ENCODE measurements at places on chromosomes 5 and 9. TPM values are rescaled to one million over a fixed set of nuclear protein-coding genes. Genes with fewer than 3 reads are reported as not detected.
A peak's percentile ranks its signal among the peaks of the same experiment; 100 is the strongest.

CKMT2 gene
- not detected for total RNA-seq

CD180 gene
- total RNA-seq: not detected

ZNF608 gene
- 37.5 TPM for total RNA-seq

TMEM252 gene
- total RNA-seq: not detected

PAEP gene
- total RNA-seq: not detected

PGM5 gene
- 0.21 TPM for total RNA-seq

LECT2 gene
- total RNA-seq: not detected

MVB12B gene
- 9.4 TPM for total RNA-seq

SPARC gene
- total RNA-seq: 228 TPM

ISCA1 gene
- total RNA-seq: 19.9 TPM

CDH9 gene
- total RNA-seq: 0.10 TPM

TXNDC8 gene
- total RNA-seq: not detected

PLPP7 gene
- 3.3 TPM for total RNA-seq

FOXD4 gene
- total RNA-seq: 0.23 TPM

TCERG1 gene
- 75.9 TPM for total RNA-seq

PKD2L2 gene
- not detected for total RNA-seq

LHX3 gene
- 0.13 TPM for total RNA-seq

MTAP gene
- total RNA-seq: 9.6 TPM

MZB1 gene
- 0.49 TPM for total RNA-seq

- no peak for DNase-seq
Observed at GRCh38 chr5:109945097-109945678, 255.5 kb downstream of the MAN2A1 start.

DNA sequence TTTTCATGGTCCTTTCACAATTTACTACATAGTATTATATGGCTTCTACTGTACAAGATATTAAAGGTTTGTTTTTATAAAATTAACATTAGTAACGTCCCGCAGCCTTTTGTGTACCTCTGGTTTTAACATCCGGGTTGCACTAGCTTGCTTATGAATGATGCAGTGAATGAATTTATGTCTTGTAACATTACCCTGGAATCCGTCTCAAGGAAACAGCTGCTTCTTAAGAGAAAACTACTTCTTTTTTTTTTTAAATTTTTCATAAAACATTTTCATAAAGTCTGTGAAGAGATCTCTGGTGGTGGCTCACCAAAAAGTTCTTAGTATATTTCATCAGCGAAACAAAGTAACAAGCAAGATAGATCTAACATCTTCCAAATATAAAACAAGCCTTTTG is 23.6 kb downstream of the MARCHF3 start:
- DNase-seq: no peak

DNA sequence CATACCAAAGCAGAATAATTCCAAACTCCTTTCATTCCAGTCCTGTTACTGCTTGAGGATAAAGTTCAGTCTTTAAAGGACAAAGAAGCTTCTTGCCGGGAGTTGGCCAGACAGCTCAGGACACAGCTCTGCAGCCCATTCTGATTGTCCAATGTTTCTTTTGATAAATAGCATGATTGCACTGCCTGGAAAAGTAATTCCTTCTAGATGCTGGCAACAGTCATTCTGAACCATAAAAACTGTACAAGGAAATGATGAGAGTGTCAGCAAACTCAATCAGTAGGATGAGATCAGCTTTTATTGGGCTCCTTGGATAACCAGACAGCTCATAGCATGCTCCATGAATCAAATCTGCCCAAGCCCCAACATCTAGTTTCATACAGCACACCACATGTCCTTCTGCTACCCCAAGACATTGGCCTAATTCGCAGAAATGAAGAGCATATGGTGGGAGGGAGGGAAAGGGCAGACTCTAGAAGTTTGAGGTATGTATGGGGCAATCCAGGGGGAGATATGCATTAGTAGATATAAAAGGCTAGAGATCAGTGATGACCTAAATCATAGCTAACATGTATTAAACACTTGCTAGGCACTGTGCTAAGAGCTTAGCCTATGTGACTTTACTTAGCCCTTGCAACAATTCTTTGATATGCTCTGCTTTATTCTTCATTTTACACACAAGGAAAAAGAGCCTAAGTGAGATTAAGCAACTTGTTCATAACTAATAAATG is 219.9 kb upstream of the NREP start:
- no peak for DNase-seq

DNA sequence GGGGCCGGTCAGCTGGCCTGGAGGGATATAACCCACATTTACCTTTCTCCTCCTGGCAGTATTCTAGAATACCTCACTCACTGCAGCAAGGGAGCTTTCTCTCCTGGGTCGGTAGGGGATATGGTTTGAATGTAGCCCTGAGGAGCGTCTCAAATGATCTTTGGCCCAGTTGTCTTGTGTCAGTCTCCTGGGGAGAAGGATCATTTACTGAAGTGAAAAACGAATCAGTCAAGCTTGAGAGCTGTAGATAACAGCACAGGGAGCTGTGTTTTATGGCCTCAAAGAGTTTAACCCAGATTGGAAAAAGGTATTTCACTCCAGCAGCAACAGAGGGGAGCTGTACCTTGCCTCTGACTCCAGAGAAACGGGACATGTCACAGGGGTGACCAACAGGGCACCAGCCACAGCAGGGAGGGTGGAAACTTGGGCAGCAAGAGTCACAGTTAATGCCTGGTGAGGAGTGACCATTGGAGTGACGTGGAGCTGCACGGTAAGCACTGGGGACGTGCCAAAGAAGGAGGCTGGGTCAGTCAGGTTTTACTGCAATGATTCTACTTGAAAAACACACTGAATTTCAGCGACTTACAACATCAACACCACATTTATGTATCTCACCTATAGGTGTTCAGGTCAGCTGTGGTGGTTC is 29.8 kb upstream of the ZFR start:
- DNase-seq: no peak

- no peak for DNase-seq
Observed at GRCh38 chr9:74672237-74672636, 175.1 kb downstream of the RORB start.

GRCh38 chr9:131899296-131900228 is 159.7 kb upstream of the RAPGEF1 start:
- no peak for DNase-seq

DNA sequence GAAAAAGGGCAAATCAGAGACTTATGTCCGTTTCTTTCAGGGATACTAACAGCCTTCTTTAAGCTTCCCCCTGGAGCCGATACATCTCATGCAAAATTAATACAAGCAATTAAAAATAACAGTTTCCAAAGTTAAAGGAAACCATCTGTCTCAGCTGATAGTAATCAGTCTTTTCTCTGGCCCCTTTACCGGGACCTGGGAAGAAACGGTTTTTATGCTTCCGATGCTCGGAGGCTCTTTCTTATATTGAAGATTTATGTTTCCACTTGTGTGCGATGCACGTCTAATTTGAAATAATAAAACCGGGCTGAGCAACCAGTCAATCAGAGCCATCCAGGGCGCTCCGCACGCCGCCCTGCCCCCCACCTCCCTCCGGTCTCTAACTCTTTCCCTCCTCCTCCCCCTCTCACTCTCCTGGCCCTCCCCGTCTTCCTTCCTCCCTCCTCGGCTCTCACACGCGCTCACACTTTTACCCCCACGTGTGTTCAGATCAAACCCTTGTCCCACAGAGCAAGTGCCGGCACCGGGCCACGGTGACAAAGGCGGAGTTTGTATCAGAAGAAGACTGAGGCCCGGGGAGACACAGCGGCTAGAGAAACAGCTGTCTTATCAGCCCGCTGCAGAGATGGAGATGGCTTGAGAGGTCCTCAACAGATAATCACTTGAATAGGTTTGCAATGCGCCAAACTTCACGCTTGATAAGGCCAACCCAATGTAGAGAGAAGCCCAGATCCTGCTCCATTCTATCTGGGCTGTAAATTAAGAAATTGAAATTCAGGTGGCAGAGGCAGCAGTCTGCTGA is 5.1 kb upstream of the ELAVL2 start:
- DNase-seq: no peak

DNA sequence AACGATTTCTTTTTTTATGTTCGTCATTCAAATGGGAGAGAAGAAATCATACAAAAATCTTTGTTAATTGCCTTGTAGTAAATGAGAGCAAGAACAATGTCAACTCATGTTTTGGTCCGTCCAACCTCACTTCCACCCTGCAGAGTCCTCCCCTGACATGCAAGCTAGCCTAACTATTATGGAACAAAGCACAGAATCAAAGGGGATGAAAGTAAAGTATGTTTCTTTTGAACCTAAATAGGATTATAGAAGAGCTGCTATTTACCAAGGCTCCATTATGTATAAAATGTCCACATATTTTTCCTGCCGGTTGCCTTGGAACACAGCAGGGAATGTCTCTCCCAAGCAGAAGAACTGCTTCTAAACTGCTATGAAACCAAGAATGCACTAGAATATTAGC is 161.1 kb downstream of the MRPS30 start:
- no peak for DNase-seq

- DNase-seq: peak; percentile 60
Observed at GRCh38 chr5:110738812-110739651, at the start of gene SLC25A46. Gene SLC25A46, plus strand, starts transcription at chr5:110739007. Its CDS starts 113 bp downstream, at chr5:110739120.

- no peak for DNase-seq
Observed at GRCh38 chr9:3884736-3885135, 358.9 kb upstream of the RFX3 start.

- DNase-seq: no peak
Observed at GRCh38 chr5:33507426-33507825, 66.7 kb downstream of the TARS1 start.

- DNase-seq: peak; percentile 41
Observed at GRCh38 chr5:36944607-36945225, 68.1 kb downstream of the NIPBL start.

DNA sequence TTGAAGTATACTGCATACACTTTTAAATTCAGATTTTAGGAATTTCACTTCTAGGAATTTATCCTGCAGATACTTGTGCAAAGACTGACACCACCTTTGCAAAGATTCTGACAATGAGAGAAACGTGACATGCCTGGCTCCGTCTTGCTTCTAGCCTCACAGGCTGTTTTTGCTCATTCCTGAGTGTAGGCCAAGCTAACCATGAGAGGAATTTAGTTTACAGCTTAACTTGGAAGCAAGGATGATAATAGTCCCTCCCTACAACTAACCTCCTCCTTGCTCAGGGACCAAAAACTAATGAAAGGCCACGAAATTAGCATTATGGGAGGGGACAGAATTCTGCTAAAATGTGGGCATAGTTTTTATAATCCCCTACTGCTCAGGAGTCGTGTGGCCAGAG is 31.1 kb downstream of the C5orf22 start:
- DNase-seq: no peak

- no peak for DNase-seq
Observed at GRCh38 chr5:142801495-142801871, 31.3 kb downstream of the ARHGAP26 start.

GRCh38 chr5:34669931-34670516 is 13.9 kb downstream of the RAI14 start:
- DNase-seq: no peak

DNA sequence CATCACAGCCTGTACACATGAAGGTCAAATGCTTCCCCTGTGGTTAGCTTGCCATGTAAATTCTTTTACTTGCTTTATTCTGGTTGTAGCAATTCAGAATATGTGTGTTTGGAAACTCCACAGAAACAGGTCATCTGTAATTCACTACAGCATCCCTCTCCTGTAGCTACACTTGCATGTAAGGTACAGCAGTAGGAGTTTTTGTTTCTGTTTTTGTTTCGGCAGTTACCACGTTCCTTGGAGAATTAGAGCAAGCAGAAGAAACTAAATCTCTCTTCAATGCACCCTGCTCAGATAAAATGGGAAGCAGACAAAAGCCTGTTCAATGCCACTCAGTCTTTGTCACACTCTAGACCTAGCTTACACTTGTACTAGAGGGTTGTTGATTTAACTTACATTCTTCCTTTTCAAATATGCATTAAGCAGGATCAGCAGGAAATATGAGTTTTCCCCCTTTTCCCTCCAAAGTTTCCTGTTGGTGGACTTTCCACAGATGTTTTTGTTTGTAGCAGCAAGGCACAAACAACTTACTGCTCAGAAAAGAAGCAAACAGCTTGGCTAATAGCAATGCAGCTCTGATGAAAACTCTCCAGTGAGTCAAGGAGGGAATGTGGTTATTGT is 80.9 kb downstream of the YIPF5 start:
- no peak for DNase-seq

- peak; percentile 79 for DNase-seq
Observed at GRCh38 chr5:96868603-96869371, 7.5 kb upstream of the ERAP2 start.

- peak; percentile 18 for DNase-seq
Observed at GRCh38 chr5:159582756-159583541, 252.7 kb upstream of the IL12B start.

GRCh38 chr5:137399911-137400310 is 99.2 kb downstream of the SPOCK1 start:
- no peak for DNase-seq

GRCh38 chr5:135158982-135159381 is 125.0 kb upstream of the PITX1 start:
- DNase-seq: no peak

- no peak for DNase-seq
Observed at GRCh38 chr5:174777583-174777982, 53.2 kb downstream of the MSX2 start.

- DNase-seq: no peak
Observed at GRCh38 chr5:17799521-17799920, 165.3 kb downstream of the TAF11L14 start.

GRCh38 chr9:124284940-124285441 is 27.2 kb downstream of the NEK6 start:
- no peak for DNase-seq

- no peak for DNase-seq
Observed at GRCh38 chr5:148747536-148747906, 78.9 kb upstream of the ADRB2 start.

- DNase-seq: no peak
Observed at GRCh38 chr5:125890511-125890931, 532.7 kb upstream of the GRAMD2B start.

DNA sequence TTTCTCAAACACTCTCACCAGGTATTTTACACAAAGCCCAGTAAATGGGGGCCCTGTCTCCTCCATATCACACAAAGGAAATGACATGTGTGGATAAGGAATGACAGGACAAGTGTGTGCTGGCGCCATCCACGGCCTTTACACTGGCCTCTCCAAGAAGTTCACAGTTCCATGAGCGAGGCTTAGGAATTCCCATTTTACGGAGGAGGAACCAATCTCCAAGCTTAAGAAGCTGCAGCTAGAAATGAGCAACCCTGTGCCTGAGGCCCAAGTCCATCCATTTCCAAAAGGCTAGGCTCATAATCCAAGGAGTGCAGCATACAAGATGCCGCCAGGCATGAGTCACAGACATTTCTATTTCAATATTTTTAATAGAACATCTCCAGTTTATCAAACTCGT is 203.4 kb downstream of the AUH start:
- DNase-seq: no peak
